LHCN-M2 (cell line): ENCODE measurements at places on chromosomes 7 and 10. TPM values are rescaled to one million over a fixed set of nuclear protein-coding genes. Genes with fewer than 3 reads are reported as not detected.

DNA sequence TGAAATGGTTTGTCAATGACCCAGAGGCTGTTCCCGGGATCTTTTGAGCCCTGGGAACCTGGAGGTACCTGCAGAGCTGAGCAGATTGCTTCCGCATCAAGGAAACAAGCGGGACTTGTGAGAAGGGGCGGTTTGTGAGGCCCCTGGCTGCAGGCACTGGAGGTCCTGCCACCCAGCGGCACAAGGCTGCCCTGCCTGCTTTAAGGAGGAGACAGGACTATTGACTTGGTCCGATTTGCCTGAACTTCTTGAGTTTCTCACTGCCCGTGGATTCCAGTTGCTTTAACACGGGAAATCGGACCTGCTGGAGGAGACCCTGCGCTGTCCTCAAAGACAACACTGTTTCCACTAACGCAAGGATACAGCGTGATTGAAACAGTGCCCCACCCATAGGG lies 130.1 kb downstream of the DNAJB6 start:
- DNase-seq = no peak

Gene RPEL1
- not detected in 2 replicates for total RNA-seq

- DNase-seq = no peak
Observed at GRCh38 chr10:96608805-96609204, 22.0 kb upstream of the TM9SF3 start.

Gene CCDC3
- 3.2 and 4.0 TPM in 2 replicates for total RNA-seq

DNA sequence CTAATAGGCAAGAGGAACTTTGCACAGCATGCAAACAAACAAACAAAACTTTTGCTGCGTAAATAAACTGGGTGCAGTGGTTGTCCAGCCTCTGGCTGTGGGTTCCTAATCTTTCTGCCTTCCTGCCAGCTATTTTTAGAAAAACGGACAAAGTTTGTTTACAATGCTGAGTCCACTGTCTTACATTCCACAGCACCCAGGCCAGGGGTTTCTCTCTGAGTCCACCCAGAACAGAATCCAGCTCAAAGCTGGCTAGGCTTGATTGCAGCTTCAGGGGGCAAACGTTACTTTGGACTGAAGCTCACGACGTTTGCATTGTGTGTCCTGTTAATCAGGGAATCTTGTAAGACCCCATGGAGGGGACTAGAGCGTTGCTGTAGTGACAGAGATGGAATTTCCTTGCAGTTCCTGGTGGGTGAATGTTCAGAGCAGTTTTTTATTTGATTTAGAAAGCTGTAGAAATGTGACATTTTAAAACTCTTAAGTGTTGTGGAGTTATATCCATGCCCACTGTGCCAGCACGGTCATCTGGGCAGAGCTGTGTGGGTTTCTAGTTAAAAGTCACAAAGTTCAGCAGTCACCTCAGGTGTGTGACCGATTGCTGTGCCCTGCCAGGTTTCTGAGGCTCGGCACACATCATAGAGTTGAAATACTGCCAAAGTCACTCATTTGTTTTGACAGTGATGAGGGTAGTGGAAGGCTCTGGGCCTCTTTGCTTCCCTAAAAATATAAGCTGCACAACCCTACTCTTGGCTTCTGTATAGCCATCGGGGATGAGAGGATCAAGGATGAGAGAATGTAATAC lies 247.0 kb downstream of the STK31 start:
- DNase-seq = peak; percentile 45

Gene ANKRD1
- 216 and 251 TPM in 2 replicates for total RNA-seq

Gene SLC39A12
- not detected in 2 replicates for total RNA-seq

- DNase-seq = no peak
Observed at GRCh38 chr10:121503587-121504051, 94.6 kb downstream of the FGFR2 start.

DNA sequence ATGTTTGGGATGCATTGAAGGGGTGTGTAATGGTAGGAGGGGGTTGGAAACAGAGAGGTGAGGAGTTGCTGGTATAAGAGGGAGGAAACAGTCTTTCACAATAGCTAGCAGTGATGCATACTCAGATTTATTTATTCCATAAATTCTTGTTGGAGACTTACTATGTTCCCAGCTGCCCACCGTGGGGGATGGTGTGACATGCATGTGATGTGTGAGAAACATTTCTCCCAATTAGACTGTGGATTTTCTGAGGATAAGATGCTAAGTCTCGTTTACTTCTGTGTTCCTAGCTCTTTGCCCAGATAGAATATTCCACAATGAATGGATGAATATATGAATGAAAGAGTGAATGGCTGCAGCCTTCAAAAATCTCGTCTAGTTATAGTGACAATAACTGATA lies 23.0 kb upstream of the NEUROD6 start:
- DNase-seq = no peak

DNA sequence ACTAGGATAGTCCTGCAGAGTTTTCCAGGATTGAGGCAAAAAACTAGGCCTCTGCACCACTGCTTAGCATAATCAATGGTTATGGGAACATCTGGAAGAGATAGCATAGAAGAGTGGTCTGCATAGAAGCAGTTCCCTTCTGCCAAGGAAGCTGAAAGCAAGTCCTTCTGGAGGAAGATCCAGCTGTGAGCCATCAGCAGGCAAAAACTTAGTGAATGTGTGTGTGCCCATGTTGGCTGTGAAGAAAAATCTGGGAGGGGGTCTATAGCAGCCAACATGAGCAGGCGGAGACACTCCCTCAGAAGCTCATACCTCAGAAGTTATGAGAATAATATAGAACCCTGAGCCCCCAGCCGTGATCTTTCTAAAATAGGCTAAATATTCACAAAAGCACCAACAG lies 228.1 kb upstream of the STEAP1 start:
- no peak for DNase-seq

- no peak for DNase-seq
Observed at GRCh38 chr10:8054244-8054493, 319 bp upstream of the GATA3 start.

DNA sequence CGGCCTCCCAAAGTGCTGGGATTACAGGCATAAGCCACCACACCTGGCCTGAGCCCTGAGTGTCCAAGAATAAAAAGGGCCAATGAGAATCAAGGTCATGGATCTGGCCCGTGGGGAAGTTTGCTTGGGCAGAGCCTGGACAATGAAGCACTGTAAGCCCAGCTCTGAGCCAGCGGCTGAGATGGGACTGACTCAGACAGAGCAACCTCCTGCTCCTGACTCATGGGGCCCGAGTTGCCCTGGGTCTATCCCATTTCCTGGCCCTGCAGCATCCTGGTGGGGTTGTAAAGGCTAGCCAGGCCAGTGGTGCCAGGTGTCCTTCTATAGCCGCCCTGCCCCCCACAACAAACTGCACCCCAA lies 5.2 kb upstream of the MYH16 start:
- DNase-seq = peak; percentile 93

GRCh38 chr10:26407406-26407969 lies 30.7 kb upstream of the APBB1IP start:
- DNase-seq = no peak

Gene C10orf67
- total RNA-seq = 0.11 and 0.19 TPM in 2 replicates

DNA sequence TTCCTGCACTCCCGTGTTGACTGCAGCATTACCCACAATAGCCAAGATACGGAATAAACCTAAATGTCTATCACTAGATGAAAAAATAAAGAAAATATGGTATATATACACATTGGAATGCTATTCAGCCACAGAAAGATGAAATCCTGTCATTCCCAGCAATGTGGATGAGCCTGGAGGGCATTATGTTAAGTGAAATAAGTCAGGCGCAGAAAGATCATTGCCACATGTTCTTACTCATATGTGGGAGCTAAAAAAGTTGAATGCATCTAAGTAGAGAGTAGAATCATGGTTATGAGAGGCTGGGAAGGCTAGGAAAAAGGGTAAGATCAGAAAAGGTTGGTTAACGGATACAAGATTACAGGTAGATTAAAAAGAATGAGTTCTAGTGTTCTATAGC lies 219.1 kb upstream of the MKI67 start:
- no peak for DNase-seq

Gene HPS6
- 56.7 and 69.3 TPM in 2 replicates for total RNA-seq

Gene C1GALT1
- 555 and 675 TPM in 2 replicates for total RNA-seq

GRCh38 chr7:17626235-17626634 lies 314.1 kb downstream of the SNX13 start:
- no peak for DNase-seq

Gene ZNF438
- 5.1 and 5.3 TPM in 2 replicates for total RNA-seq

GRCh38 chr7:158573310-158573709 lies 14.3 kb downstream of the PTPRN2 start:
- DNase-seq = no peak

DNA sequence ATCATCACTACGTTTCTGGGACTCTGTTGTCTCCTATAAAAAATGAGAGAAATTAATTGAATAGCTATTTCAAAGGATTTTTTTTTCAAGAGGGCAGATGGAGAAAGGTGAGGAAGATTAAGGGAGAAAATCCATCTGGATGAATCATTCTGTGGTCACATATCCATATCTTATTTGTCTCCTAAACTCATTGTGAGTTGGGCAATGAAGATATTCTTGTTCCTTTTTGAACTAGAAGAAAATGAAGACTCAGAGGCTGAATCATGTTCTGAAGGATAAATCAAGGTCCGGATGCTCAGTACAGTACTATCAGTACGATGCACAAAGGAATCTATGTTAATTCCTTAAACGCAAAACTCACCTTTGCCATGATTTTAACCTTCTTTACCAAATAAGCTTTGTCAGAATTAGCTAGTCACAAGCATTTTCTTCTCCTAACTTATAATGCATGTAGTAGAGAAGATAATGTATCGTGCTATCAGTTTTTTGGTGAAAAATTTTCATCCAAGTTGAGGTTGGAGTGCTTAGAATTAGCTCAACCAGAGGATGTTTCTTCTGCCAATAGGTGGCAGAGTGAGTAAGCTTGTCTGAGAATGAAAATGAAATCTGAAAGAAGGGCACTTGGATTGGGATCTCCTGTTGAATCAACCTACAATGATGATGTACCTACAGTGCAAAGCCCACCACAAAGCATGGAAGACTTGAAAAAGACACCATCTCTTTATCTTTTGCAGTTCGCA lies 446.9 kb downstream of the KIF20B start:
- DNase-seq = peak; percentile 8

Gene FEZF1
- total RNA-seq = 0.06 TPM in 1 of 2 replicates, not detected in the other

GRCh38 chr10:2300231-2300630 lies 562.9 kb upstream of the ADARB2 start:
- DNase-seq = no peak

GRCh38 chr7:67713451-67714056 lies 716.9 kb downstream of the TYW1 start:
- no peak for DNase-seq

DNA sequence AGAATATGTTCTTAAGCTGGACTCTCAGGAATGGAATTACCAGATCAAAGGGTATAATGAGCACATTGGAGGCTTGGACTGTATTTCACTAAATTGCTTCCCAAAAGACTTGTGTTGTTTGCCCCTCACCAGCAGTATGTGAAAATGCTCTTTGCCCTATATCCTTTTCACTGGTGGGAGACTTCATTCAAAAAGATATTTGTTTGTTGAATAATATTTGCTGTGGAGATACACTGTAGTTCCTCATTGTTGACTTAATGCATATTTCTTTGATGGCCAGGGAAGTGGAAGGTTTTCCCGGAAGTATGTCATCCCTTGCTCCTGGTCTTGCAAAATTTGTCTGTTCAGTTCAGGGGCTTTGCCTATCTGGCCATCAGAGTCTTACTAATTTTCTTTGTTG lies 19.4 kb downstream of the GSTO2 start:
- DNase-seq = no peak

DNA sequence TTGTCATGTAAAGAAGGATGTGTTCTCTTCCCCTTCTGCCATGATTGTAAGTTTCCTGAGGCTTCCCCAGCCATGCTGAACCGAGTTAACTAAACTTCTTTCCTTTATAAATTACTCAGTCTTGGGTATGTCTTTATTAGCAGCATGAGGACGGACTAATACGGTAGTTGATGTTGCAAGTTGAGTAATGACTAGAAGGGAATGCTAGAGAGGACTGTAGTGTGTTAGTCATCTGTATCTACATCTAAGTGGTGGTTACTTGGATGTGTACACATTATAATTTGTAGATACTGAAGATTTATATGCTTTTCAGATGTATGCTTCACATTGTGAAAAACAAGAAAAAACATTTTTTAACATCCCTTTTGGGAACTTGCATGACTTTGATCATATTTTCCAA lies 244.6 kb downstream of the POLR1F start:
- DNase-seq = peak; percentile 27

Gene MCM10
- 26.1 and 29.6 TPM in 2 replicates for total RNA-seq

DNA sequence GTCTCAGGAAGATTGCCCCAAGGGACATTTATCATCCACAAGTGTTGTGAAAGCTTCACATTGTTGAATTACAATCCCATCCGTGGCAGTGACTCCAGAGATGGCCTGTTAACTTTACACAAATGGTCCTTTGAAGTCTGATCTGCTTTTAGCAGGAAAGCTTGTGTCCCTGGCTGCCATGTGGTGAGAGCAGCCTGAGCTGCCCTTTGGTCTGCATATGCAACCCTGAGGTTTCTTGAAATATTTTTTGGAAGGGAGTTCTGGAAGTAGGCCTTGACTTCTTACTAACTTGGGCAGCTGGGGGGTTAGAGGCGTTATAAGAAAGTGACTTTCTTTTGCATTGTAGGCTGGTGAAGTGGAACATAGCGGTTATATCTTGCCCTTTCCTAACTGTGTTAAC lies 41.3 kb upstream of the FAM180A start:
- no peak for DNase-seq

DNA sequence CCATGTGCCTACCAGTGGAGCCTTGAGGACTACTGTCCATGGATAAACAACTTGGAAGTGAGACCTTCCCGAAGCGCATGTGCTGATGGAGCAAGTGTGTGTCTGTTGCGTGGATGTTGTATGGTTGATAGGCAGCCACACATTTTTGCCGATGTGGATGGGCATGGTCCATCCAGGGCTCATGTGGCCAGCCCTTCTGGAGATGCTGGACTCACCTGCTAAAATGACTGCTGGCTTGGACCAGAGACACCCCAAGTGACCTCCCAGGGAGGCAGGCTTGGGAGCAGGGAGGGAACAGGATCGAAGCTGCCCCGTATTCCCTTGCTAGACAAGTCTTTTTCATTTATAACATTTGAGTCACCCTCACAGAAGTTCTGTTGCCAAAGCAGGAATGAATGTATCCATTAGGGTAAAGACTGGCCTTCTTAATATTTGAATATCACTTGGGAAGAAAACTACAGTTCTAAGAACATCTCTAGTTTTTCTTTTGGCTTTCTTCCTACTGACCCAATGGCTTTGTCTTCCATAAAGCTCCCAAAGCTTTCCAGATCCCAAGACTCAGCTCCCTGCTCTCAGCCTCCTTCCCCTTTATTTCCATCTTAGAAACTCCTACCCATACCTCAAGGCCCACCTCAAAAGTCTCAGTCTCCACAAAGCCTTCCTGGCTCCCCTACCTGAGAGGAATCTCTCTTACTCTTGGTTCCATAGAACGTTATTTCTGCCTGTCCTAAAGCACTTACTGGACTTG lies 3.0 kb downstream of the PTPRE start:
- no peak for DNase-seq

Gene PLEKHS1
- total RNA-seq = not detected in 2 replicates

GRCh38 chr7:65509368-65510186 lies 135.9 kb downstream of the ZNF92 start:
- DNase-seq = no peak

GRCh38 chr10:58264780-58265179 lies 2.9 kb downstream of the IPMK start:
- no peak for DNase-seq

GRCh38 chr7:49172639-49173038 lies 248.3 kb downstream of the CDC14C start:
- no peak for DNase-seq
